ENCODE measurements at places on chromosomes 5 and 9.

DNA sequence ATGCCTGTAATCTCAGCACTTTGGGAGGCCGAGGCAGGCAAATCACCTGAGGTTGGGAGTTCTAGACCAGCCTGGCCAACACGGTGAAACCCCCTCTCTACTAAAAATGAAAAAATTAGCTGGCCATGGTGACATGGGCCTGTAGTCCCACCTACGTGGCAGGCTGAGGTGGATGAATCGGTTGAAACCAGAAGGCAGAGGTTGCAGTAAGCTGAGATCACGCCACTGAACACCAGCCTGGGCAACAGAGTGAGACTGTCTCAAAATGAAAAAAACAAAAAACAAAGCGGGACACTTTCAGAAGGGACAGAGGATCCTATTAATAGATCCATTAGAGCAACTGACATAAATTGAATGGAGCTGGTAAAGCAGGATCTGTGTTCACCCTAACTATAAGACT is 89.6 kb upstream of the SGCD start:
- DNase-seq, result no peak

- peak; percentile 31 for DNase-seq
Observed at GRCh38 chr5:71537687-71538086, 49.5 kb upstream of the MCCC2 start.

- peak; percentile 52 for DNase-seq
Observed at GRCh38 chr9:130220352-130220751, 45.2 kb upstream of the HMCN2 start.

GRCh38 chr5:97096191-97096590 is 46.2 kb downstream of the LIX1 start:
- no peak for DNase-seq

DNA sequence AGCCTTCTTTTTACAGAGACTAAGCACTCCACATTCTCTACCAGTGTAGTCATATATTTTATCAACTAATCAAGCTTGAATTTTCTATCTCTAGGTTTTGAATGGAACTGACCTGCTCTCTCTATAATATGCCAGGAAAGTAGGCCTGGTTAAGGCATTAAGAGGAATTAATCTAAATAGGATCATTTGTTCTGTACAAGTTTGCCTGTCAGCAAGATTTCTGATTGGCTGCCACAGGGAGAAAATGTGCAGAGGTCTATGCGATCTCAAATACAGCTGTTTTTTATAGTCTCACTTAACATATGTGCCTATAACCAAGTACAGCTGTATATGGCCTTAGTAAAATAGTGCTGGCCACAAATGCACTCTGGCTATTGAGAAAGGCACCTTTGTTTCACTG is 418.8 kb downstream of the KDM4C start:
- no peak for DNase-seq

GRCh38 chr9:92115071-92115858 is at the start of gene SPTLC1:
SPTLC1 (minus strand) TSS chr9:92115413; CDS start chr9:92115370, 43 bp downstream.
- peak; percentile 94 for DNase-seq

- DNase-seq, result no peak
Observed at GRCh38 chr5:96172436-96172835, 210.8 kb upstream of the ELL2 start.

DNA sequence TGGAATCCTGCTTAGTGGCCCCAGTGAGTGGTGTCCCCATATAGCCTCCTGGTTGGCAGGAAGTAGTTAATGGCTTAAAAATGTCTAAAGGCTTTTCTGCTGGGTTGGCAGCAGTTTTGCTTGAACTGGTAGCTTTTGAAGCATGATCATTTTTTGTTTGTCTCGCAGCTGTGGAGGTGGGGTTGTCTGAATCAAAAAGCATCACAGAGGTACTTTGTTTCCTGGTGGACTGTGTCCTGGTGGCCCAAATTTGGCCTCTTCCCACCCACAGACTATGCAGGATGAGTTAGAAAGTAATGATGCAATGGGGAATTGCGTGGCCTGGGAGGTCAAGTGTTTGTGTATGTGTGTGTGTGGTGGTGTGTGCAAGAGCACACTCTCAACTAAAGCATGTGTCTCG is 322.7 kb downstream of the ARHGEF28 start:
- DNase-seq, result peak; percentile 57

- no peak for DNase-seq
Observed at GRCh38 chr9:7166074-7166473, 408.3 kb downstream of the KDM4C start.

GRCh38 chr5:155529362-155529761 is 515.8 kb downstream of the KIF4B start:
- no peak for DNase-seq

DNA sequence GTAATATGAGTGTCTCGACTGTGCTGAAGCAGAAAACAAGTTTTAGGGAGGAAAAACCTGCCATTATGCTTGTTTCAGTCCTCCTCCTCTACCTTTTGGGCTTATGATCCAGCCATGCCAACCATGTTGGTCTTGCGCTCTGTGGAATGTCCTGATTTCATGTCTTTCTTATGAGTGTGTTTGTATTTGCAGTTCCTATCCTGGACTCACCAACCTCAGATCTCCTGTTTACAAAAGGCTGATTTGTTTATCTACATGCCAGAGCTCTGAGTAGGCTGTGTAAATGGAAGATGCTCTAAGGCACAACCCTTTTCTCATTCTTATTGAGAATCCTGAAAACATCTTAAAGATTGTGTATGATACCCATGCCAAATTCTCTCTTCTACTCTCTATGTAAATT is 138.6 kb downstream of the ARHGEF28 start:
- DNase-seq, result no peak

DNA sequence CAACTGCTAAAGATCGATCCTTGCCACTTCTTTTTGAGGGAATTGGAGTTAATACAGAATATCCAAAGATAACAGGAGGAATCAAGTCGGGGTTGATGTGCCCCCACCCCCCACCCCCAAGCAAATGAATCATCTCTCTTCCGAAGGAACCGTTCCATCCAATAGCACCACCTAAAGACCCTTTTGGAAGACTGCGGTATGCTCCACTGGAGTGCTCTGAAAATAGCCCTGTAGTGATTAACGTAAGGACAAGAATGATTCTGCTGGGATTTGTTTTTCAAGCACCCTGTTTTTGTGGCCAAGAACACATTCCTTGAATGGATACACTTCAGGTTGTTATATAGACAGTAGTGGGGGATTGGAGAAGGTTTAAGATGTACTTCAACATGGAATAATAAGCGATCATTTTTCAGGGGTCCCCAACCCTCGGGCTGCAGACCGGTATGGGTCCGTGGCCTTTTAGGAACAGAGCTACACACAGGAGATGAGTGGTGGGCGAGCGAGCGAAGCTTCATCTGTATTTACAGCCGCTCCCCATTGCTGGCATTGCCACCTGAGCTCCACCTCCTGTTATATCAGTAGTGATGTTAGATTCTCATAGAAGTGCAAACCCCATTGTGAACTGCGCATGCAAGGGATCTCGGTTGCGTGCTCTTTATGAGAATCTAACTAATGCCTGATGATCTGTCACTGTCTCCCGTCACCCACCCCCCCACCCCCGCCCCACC is 44.5 kb upstream of the TMEM252 start:
- DNase-seq, result no peak

- DNase-seq, result no peak
Observed at GRCh38 chr9:479304-479970, 264.8 kb downstream of the DOCK8 start.

DNA sequence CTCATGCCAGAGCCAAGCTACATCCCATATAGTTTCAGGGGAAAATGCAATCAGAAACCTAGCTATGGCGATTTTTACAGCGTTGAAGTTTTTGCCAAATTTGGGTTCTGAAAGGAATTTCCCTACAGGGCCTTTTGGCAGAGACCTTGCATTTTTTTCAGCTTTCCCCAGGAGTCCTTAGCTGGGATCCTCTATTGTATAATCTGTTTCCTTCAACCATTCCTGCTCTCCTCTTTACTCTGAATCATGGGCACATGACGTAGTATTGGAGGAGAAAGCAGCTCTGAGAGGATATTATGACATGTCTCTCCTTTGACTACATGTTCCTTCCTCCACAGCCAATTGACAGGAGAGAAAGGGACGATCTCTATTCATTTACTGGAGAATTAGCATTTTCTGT is 118.5 kb upstream of the ERCC6L2 start:
- DNase-seq, result peak; percentile 71

GRCh38 chr5:145834554-145834916 is 607 bp downstream of the PRELID2 start:
- DNase-seq, result no peak

- no peak for DNase-seq
Observed at GRCh38 chr5:94326586-94326985, 291.8 kb downstream of the KIAA0825 start.

- no peak for DNase-seq
Observed at GRCh38 chr5:98989727-98990126, 60.9 kb upstream of the CHD1 start.

DNA sequence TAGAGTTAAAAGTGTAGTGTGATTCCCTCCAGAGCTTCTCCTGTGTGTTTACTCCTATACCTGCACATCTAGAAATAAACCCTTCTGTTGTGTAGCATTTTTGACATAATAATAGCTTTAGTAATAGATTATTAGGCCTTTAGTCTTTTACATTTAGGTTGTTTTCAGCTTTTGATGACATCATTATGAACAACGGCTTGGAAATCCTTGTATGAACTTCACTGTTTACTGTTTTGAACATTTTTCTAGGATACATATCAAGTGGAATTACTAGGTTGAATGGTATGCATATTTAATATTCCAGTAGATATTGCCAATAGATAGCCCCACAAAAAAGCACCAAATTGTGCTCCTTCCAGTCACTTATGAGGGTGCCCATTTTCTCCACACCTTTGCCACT is 174.0 kb downstream of the ARHGAP26 start:
- no peak for DNase-seq

GRCh38 chr5:158463938-158464337 is 605.0 kb upstream of the CLINT1 start:
- no peak for DNase-seq

- no peak for DNase-seq
Observed at GRCh38 chr5:83007755-83008154, 69.4 kb downstream of the TMEM167A start.

DNA sequence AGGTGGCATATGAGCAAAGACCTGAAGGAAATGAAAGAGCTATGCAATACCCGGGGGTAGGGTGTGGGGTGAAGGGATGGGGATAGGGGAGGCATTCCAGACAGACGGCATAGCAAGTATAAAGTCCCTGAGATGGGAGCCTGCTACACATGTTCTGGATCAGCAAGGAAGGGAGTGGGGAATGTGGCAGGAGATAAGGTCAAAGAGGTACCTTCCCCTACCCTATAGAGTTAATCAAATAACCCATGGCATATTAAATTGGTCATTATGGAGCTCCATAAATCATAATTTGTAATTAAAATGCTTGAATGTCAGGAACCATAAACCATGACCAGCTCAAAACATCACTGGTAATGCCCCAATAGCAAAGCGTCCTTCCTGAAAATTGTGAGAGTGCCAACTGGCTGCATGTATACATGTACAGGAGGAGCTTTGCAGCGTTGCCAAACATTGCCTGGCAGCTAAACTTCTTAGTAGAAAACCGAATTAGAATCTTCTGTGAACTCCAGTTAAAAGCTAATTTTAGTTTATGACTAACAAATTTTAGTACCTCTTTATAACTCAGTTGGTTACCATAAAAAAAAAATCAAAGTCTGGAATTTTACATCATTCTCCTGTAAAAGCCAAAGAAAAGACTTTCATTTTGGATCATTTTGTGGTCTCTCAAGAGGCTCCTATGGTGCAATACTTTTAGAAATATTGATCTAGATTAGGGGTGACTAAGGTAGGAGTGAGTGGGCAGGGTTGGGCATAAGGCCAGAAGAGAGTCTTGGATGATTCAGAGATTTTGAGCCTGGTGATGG is 4.7 kb downstream of the DNAI1 start:
- DNase-seq, result no peak

GRCh38 chr9:2459756-2460155 is 161.8 kb upstream of the VLDLR start:
- DNase-seq, result no peak

GRCh38 chr5:117102591-117102990 is 528.0 kb upstream of the SEMA6A start:
- DNase-seq, result no peak

DNA sequence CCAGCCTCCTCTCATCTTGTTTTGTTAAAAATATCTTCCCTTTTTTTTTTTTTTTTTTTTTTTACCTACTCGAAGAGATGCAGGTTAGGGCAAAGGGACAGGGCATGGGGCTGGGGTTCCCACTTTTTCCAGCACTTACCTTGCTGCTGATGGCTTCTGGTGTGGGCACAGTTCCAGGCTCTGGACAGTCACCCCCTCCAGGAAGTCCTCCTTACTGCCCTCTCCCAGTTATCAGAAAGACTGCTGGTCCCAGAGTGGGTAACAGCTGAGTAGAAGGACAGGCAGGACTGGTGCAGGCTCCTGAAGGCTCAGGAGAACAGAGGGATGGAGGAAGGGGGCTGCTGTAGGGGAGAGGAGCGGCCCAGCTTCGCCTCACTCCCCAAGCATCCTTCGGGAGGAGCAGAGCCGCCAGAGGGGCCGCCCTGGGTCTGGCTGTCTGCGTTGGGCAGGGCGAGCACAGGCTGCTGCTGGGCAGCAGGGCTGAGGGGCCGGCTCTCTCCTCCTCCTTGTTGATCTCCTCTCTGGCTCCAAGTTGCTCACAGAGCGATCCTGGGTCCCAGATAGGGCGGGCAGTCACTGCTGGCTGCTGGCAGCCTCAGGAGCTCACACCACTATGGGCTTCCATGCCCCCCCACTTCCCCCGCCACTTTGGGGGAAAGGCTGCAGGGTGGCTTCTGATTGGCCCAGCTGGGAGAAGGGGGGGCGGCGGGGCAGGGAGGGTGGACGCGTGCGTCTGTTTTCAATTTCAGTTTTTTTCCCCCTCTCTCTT is at the start of gene PDGFRB:
PDGFRB (minus strand) TSS at position 588 of the 769 bp plus-strand sequence. CDS start 18,798 bp downstream, outside the sequence.
- DNase-seq, result peak; percentile 90

- DNase-seq, result no peak
Observed at GRCh38 chr9:91056486-91056885, 254.9 kb downstream of the SYK start.

GRCh38 chr9:107422189-107423185 is 67.1 kb downstream of the KLF4 start:
- peak; percentile 82 for DNase-seq

- DNase-seq, result no peak
Observed at GRCh38 chr9:94875300-94876020, 149.0 kb downstream of the AOPEP start.

DNA sequence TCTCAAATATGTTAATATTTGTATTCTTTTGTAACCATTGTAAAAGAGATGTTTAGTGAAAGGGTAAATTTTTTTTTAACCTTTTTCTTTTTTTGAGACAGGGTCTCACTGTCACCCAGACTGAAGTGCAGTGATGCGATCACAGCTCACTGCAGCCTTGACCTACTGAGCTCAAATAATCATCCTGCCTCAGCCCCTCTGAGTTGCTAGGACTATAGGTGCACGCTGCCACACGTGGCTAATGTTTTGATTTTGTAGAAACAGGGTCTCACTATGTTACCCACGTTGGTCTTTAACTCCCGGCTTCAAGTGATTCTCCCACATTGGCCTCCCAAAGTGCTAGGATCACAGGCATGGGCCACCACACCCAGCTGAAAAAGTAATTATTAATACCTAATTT is 58.0 kb upstream of the CDK5RAP2 start:
- no peak for DNase-seq

GRCh38 chr5:145797336-145797735 is 37.8 kb downstream of the PRELID2 start:
- peak; percentile 68 for DNase-seq
